Testis (tissue), 5 donors: ENCODE measurements at places on chromosomes 6 and 20. TPM values are rescaled to one million over a fixed set of nuclear protein-coding genes. Genes with fewer than 3 reads are reported as not detected.

GRCh38 chr6:159969204-159969912, 476 bp downstream of the IGF2R start:
- no peaks in the 10 kb centered on the region for H3K36me3 ChIP-seq
- H3K27ac ChIP-seq = peak overlapping the region; percentile 92
- no peaks in the 10 kb centered on the region for H3K27me3 ChIP-seq

CAGE1 gene
- 14.9 TPM for total RNA-seq

GRCh38 chr20:60363698-60364097, 405.5 kb downstream of the CDH26 start:
- H3K4me1 ChIP-seq = no peaks in the 10 kb centered on the region
- H3K27ac ChIP-seq = no peak overlapping the region
- no peaks in the 10 kb centered on the region for H3K36me3 ChIP-seq
- DNase-seq = no peak

DNA sequence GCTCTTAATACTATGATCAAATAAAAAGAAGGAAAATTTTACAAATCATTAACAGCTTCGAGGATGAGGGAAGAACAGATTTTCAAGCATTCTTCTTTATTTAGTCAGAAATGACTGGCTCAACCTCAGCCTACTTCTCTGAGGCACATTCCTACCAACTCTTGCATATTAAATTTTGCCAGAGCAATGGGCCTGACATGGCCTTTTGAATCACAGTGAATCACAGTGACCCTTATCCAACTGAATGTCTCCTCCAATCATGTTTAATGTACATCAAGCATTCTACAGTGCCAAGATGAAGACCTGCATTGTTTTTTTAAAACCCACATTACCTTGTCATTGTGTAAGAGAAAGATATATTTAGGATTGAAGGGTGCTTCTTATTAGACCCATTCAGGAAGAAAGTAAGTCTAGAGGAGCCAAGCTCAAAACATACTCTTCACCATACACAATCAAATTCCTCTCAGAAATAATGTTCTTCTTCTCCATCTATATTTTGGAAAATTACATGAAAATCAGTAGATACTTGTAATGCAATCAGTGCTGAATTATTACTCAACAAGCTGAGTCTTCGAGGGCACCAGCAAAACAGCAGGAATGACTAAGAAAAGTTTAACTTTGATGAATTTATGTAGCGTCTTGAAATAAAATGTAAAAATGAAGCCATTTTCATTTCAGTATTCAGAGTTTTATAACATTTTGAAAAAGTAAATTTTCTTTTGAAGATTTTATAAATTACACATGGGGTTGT, 44.1 kb upstream of the MOXD1 start:
- no peak for DNase-seq
- no peak overlapping the region for H3K4me3 ChIP-seq
- H3K27ac ChIP-seq = no peak overlapping the region
- H3K4me1 ChIP-seq = no peaks in the 10 kb centered on the region
- H3K27me3 ChIP-seq = no peaks in the 10 kb centered on the region

DNA sequence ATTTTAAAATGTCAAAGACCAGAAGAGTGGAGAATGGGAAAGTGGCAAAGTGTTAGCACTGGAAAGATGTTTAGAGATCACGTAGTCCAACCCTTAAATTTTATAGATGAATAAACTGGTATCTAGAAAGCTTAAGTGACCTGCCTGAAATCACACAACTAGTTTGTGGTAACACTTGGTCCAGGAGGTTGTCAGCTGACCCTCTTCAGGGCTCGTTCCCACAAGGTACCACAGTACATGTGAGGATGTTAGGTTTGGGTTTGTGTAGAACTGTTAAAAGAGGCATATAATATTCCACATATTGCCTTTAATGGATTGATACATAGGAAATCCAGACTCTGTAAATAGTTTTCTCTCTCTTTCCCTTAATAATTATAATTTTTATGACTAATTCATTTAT, 39.1 kb downstream of the ENPP1 start:
- H3K27me3 ChIP-seq = no peaks in the 10 kb centered on the region
- H3K4me3 ChIP-seq = no peak overlapping the region
- H3K4me1 ChIP-seq = no peaks in the 10 kb centered on the region

NFATC2 gene
- total RNA-seq = 6.5 TPM

- no peak overlapping the region for H3K4me3 ChIP-seq
- no peaks in the 10 kb centered on the region for H3K4me1 ChIP-seq
- H3K36me3 ChIP-seq = no peaks in the 10 kb centered on the region
- H3K27me3 ChIP-seq = no peaks in the 10 kb centered on the region
Observed at GRCh38 chr6:153583685-153584084, 452.6 kb upstream of the RGS17 start.

- no peaks in the 10 kb centered on the region for H3K36me3 ChIP-seq
- H3K4me3 ChIP-seq = no peak overlapping the region
- no peaks in the 10 kb centered on the region for H3K27me3 ChIP-seq
- H3K27ac ChIP-seq = peak overlapping the region; percentile 26
- DNase-seq = peak; percentile 57
Observed at GRCh38 chr6:109079981-109080380, 14.7 kb downstream of the SESN1 start.

- no peak overlapping the region for H3K4me3 ChIP-seq
- H3K27ac ChIP-seq = no peak overlapping the region
- H3K4me1 ChIP-seq = no peaks in the 10 kb centered on the region
Observed at GRCh38 chr6:5334341-5334740, 73.0 kb downstream of the FARS2 start.

DNA sequence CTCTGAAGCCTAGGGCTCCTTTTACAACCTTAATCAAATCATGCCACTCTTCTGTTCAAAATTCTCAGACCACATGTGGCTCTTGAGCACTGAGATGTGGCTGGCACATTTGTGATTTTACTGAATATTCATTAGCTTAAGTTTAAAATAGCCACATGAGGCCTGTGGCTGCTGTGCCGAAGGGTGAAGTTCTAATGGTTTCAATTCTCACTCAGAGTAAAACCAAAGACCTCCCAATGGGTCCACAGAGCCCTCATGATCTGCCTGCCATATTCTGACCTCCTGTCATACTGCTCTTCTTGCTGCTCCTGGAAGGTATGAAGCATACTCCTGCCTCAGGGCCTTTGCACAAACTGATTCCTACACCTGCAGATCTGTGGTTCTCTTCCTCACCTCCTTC, 7.8 kb upstream of the CST3 start:
- H3K27me3 ChIP-seq = no peaks in the 10 kb centered on the region
- no peak overlapping the region for H3K4me3 ChIP-seq
- no peak overlapping the region for H3K27ac ChIP-seq
- no peaks in the 10 kb centered on the region for H3K36me3 ChIP-seq

DNA sequence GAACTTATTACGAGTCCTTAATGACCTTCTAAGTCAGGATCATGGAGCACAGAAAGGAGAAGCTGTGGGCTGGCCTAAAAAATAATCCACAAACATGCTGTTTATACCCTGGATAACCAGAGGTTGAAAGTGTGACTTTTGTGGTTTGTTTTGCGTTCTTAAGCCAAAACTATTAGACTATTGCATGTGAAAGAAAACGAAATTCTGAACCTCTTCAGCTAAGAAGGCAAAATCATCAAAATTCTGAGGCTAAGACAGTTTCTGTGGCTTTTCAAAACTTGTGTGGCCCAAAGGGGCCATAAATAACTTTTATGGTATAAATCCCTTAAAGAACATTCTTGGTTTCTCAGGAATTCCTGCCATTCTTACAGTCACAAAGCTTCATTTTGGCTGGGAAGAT, 251.0 kb downstream of the UST start:
- H3K27ac ChIP-seq = no peak overlapping the region
- peaks cover 19% of the 10 kb centered on the region for H3K4me1 ChIP-seq
- no peak for DNase-seq
- no peaks in the 10 kb centered on the region for H3K27me3 ChIP-seq

DNA sequence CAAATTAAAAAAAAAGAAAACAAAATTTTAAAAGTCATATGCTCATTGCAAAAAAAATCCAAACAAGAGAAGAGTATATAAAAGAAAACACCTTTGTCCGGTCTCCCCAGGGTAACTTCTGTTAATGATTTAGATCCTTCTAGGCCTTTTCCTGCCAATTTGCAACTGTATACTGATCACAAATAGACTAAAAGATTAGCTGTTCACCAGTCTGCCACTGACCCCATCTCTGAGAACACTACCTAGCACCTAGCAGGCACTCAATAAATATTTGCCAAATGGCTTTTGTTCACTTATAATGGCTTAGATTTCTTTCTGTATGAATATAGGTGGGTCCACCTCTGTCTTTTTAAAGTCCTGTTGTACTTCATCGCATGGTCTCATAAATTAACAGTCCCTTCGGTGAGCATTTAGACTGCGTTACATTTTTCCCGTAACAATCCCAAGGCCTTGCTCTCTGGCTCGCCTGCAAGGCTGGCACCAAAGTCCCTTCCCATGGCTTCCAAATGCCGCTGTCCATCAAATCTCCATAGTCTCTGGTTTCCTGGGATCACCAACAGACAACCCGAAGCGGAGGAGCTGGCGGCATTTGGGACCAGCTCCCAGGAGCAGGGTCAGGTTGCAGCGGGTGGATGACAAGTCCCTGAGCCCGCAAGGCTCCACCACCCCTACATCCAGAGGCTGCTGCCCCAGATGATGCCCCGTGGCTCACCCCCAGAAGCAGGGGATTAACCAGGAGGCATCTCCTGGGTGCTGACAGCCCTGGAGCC, 11.8 kb downstream of the JPH2 start:
- H3K36me3 ChIP-seq = no peaks in the 10 kb centered on the region
- DNase-seq = no peak
- no peak overlapping the region for H3K27ac ChIP-seq
- no peak overlapping the region for H3K4me3 ChIP-seq
- H3K4me1 ChIP-seq = no peaks in the 10 kb centered on the region

DNA sequence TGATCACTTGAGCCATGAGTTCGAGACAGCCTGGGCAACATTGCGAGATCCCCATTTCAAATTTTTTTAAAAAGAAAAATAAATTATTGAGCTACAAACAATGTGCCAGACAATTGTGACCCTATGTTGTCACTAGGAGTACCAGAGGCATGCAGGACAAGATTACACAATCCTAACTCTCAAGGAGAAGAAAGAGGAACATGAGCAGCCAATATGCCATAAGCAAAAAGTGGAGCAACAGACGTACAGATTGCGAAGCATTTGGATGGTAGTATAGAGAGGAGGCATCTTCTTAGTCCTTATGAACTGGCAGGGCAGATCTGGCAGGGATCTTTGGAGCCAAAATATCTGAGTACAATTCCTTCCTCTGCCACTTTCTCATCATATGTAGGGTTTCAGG, 156.4 kb downstream of the OR2B2 start:
- no peak overlapping the region for H3K27ac ChIP-seq
- no peak overlapping the region for H3K4me3 ChIP-seq
- DNase-seq = no peak
- H3K36me3 ChIP-seq = no peaks in the 10 kb centered on the region

- H3K36me3 ChIP-seq = no peaks in the 10 kb centered on the region
- no peak overlapping the region for H3K4me3 ChIP-seq
- no peak overlapping the region for H3K27ac ChIP-seq
- H3K27me3 ChIP-seq = no peaks in the 10 kb centered on the region
- H3K4me1 ChIP-seq = no peaks in the 10 kb centered on the region
- no peak for DNase-seq
Observed at GRCh38 chr6:93932175-93932574, 512.8 kb upstream of the EPHA7 start.

GRCh38 chr6:35305117-35305516, 7.5 kb downstream of the DEF6 start:
- H3K36me3 ChIP-seq = no peaks in the 10 kb centered on the region
- no peak overlapping the region for H3K4me3 ChIP-seq
- H3K27ac ChIP-seq = no peak overlapping the region
- H3K27me3 ChIP-seq = no peaks in the 10 kb centered on the region
- DNase-seq = no peak

AGER gene
- total RNA-seq = 8.6 TPM

DNA sequence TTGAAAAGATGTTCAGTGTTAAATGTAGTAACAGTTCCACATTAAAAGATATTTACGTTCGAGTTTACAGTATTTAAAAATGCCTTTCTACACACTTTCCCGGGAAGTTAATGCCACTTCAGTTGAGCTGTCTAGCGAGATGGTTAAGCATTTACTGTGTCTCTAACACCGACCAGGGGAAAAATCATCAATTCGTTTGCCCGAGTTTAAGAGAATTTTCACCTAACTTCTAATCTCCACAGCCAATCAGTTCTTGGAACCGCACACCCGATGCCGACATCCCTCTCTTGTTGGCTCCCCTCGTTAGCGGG, 58.2 kb downstream of the FAM217A start:
- no peaks in the 10 kb centered on the region for H3K36me3 ChIP-seq
- H3K27ac ChIP-seq = peak overlapping the region; percentile 99
- no peak for DNase-seq
- H3K4me1 ChIP-seq = peaks cover 35% of the 10 kb centered on the region
- H3K4me3 ChIP-seq = peak overlapping the region; percentile 99

DNA sequence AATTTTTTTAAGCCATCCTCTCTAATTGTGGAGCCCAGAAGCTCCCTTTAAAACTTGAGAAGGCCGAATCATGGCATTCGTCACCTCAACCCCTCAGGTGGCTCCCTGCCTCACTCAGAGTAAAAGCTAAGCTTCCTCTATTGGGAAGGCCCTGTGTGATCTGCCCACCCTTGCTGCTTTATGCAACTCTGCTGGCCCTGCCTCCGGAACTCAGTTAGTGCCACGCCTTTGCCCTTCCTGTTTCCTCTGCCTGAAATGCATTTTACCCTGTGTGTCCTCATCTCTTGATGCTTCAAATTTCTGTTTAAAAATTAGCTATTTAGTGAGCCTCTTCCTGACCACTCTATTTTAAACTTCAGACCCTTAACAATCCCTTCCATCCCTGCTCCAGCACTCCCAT, 5.7 kb downstream of the PACRG start:
- no peaks in the 10 kb centered on the region for H3K27me3 ChIP-seq
- no peak overlapping the region for H3K27ac ChIP-seq
- no peak overlapping the region for H3K4me3 ChIP-seq
- no peak for DNase-seq

GRCh38 chr6:162443101-162443500, 284.5 kb downstream of the PRKN start:
- H3K4me1 ChIP-seq = no peaks in the 10 kb centered on the region
- no peaks in the 10 kb centered on the region for H3K27me3 ChIP-seq
- no peak overlapping the region for H3K27ac ChIP-seq
- H3K4me3 ChIP-seq = no peak overlapping the region
